ENCODE measurements at places on chromosomes 16 and 17.

DNA sequence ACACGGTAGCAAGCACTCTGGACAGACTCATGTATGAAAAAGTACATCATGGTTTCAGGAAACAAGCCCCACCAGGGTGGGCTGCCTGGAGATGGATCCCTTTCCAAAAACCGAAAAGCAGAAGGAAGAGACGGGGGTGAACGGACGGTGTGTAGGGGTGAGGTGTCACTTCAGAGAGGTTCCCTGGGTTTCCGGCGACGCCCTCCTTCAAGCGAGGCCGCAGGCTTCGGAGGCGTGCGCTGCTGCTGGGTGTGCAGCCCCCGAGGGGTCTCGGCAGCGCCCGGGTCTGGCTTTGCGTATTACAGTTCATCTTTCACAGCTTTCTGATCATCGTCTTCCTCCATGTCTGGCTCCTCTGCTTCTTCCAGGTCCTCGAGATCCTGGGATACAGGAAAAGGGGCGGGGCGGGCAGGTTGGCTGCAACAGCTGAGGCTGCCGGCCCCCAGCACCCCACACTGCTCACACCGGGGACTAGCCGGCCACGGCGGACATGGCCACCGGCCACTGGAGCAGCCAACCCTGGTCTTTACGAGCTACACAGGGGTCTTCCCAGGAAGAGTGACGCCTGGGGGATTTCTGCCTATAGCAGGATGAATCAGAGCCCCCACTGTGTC is 9.0 kb upstream of the PPP1R27 start:
- DNase-seq = no peak

GRCh38 chr17:78493450-78493849 is 83.7 kb downstream of the DNAH17 start:
- no peak for DNase-seq

DNA sequence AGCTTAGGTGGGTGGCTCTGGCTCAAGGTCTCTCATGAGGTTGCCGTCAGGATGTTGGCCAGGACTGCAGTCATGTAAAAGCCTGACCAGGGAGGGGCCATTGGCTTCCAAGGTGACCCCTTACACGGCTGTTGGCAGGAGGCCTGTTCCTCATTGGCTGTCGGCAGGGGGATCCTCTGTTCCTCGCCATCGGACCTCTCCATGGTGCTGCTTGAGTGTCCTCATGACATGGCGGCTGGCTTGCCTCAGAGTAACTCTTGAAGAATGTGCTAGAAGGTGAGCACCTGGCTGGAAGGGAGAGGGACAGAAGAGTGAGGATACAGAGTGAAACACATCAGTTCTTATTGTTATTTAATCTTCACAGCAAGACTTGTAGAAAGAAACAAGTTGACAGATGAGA is 4.7 kb upstream of the RPRML start:
- DNase-seq = no peak

- DNase-seq = no peak
Measured at GRCh38 chr16:55501549-55502322, 7.1 kb upstream of the LPCAT2 start.

DNA sequence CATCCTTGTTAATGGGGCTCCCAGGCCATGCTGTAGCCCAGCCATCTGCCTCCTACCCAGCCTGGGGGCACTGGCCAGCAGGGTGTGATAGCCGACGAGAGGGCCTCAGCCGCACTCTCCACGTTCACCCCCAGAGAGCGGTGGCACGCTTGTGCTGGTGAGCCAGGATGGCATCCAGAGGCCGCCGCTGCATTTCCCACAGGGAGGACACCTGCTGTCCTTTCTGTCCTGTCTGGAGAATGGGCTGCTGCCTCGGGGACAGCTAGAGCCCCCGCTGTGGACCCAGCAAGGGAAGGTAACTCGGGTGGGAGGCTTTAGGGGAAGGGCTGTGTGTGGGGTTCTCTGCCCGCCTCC is 27.4 kb downstream of the SGSM2 start:
- no peak for DNase-seq

GRCh38 chr16:9047689-9048301 is 43.6 kb upstream of the HAPSTR1 start:
- DNase-seq = no peak

DNA sequence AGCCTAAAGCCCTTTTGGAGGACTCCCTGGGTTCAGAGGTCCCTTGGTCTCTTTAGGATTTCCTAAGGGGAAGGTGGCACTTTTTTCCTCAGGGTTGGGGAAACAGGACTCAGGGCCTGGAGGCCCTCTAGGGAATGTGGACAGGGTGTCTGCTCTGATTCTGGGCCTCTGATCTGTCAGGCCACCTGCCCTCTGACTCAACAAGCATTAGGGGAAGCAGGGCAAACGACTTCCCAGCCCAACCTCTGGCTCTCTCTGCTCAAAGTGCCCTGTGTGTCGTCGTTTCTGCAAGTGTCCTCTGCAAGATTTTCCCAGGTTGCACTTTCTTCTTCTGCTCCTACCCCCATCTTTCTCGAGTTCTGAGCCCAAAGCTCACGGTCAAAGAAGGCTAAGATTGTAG is 6.6 kb upstream of the IGFBP4 start:
- DNase-seq = no peak

DNA sequence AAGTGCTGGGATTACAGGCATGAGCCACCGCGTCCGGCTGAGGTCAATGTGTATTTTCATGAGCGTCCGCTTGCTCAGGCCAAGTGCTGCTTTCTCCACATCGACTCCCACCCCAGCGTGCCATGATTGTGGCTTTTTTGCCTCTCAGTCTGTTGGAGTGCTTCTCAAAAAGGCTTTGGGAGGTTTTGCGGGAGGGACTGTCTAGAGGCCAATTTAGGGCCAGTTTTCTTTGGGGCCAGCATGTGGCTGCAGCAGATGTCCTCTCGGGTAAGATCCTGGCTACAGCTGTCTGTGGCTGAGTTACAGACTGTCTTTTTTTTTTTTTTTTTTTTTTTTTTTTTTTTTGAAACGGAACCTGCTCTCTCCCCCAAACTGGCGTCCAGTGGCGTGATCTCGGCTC is 6.5 kb downstream of the C16orf90 start:
- no peak for DNase-seq

Data from effector CD4-positive, alpha-beta T cell (primary cell).